ENCODE measurements at places on chromosomes 3 and 15. TPM values are rescaled to one million over a fixed set of nuclear protein-coding genes. Genes with fewer than 3 reads are reported as not detected.
A peak's percentile ranks its signal among the peaks of the same experiment; 100 is the strongest.

The ADAMTS17 gene
- total RNA-seq = 17.0 TPM

The CDHR4 gene
- not detected for total RNA-seq

The LEKR1 gene
- 0.69 TPM for total RNA-seq

The TXNRD3 gene
- total RNA-seq = 13.6 TPM

The CAPN7 gene
- total RNA-seq = 48.9 TPM

The RARRES1 gene
- 4.9 TPM for total RNA-seq

The GOLGA6L1 gene
- not detected for total RNA-seq

The HRH1 gene
- total RNA-seq = 10.1 TPM

The SPATA12 gene
- total RNA-seq = 0.10 TPM

DNA sequence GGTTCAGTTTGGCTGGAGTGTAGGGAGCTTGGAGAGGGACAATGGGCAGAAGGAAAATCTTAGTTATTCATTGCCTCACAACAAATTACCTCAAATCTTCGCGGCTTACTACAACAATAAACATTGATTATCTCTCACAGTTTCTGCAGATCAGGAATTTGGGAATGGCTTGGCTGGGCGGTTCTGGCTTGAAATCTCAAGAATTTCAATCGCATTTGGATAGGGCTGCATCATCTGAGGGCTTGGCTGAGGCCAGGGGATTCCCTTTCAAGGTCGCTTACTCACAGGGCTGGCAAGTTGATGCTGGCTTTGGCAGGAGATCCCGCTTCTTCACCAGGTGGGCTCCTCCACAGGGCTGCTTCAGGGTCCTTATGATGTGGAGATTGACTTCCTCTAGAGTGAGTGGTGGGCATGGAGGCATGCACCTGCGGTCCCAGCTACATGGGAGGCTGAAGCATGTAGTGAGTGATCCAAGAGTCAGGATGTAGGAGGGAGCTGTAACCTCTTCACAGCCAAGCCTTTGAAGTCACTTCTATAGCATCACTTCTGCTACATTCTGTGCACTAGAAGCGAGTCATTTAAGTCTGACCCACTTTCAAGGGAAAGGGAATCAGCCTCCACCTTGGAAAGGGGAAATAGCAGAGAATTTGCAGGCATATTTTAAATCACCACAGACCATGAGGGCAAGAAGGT is 63.1 kb downstream of the CDC25A start:
- no peak for DNase-seq

- no peak for DNase-seq
These were observed 160.0 kb upstream of the NSMCE3 start for GRCh38 chr15:29429584-29429983.

DNA sequence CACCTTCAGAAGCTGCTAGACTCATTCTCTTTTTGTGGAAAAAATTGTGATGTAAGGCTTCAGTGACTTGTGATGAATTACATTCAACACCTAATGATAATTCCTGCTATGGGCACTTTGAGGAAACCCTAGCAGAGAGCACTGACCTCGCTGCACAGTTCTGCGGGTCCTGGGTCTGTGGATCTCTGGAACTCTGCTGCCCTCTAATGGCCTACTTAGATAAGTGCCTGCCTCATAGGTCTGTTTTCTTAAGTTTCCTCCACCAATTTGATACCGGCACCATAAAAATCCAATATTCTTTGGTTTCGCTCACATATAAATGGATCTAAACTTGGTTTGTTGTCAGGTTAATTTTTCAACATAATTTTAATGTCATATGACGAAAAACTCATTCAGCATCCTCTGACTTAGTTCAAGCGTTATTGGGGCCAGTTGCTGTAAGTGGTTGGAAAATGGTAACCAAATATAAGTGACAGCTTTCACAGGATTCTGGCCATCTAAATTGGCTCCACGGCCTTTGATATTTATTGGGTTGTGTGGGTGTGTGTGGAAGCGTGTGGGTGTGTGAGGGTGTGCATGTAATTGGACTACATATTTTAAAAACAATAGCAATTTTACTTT is 10.4 kb downstream of the SLITRK3 start:
- peak; percentile 36 for DNase-seq

GRCh38 chr3:156655819-156656550 is 18.4 kb upstream of the TIPARP start:
- no peak for DNase-seq

GRCh38 chr3:42778644-42779043 is 5.6 kb upstream of the CCDC13 start:
- DNase-seq = no peak

DNA sequence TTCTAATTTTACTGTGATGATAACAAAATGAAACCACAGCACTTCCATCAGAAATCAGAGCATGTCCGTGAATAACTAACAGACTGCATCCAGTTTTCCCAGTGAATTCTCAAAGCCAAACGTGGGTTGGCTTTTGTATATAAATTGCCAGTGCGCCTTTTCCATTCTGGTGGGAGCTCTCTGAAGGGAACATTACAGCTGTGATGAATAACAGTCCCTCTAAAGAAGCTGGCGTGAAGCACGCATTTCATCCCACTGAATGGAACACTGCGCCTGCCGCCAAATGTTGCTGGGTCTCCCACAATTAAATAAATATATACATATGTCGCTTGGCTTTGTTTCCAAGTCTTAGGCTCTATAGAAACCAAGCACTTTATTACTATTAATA is 113.0 kb upstream of the PFN2 start:
- peak; percentile 92 for DNase-seq

DNA sequence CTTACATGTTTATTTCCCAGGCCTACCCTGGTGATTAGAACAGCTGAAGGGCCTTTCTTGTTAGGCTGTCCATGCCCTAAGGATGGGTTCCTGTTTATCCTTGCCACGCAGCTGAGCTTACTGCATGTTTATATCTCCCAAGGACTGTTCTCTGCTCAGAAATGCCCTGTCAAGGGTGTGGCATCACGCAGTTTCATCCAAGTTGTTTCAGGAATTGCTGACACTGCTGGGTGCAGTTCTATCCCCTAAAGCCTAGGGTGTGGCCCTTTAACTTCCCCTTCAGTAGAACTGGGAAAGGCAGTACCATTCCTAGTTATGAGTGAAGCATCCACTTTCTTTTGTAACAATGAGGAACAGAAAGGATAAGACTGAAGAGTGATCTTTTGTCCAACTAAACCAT is 5.0 kb downstream of the ELL3 start:
- DNase-seq = no peak

- DNase-seq = no peak
These were observed 471.2 kb downstream of the NR2F2 start for GRCh38 chr15:96801576-96802150.

DNA sequence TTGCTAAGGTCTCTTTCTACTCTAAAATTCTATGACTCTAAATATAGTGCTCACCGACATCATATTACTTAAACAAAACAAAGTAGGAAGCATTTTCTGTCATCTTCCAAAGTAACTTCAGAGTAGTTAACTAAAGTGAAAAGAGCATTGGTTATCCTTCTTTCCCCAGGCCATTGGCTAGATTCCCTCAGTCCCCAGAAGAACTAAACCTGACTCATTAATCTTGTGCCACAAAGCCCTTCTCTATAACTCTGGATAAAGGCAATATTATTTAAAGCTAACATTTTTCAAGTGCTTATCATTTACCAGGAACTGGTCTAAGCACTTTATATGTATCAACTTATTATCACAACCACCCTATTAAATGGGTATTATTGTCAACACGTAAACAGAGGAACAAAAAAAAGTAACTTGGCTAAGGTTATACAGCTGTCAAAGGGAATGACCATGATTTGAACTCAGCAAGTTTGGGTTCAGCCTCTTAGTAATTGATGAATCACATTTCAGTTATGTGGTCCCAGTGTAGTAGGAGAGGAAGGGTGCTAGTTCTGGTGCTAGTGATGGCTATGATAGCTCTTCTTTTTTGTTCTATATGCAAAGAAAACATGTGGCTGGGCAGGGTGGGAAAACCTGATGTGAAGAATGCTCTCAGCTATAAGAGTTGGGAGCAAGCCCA is 304.9 kb downstream of the FGF12 start:
- no peak for DNase-seq

DNA sequence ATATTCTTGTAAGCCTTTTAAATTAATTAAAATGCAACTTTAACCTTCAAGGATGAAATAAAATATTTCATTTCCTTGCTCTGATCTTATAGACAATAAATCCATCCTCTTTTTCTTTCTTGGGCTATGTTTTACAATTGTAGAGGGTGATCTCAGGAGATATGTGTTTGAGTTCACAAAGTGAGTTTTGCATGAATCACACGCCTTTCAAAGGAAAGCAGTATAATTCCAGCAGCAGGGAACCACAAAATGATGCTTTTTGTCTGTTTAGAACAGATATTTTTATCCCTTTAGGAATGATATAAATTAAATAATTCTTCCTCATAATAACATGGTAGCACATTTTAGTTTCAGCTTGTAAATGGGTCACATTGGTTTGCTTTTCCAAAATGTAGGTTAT is 191.2 kb downstream of the SEMA6D start:
- no peak for DNase-seq

DNA sequence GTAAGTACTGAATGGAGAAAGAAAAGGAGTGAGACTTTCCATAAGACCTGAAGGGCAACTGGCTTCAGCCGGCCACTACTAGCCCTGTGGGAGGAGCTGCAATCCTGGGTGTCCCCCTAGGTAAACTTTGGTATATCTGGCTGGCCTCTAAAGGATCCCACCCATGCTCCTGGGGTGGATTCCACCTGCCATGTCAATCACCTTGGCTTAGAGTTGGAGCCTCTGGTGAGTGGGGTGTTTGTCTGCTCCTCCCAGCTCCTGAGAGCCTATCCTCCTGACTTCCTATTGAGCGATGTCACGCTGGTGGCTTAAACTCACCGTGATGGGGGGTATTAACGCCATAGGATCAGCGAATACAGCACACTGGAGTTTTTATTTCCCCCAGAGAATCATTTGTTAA is 2.6 kb downstream of the SPTBN5 start:
- no peak for DNase-seq

DNA sequence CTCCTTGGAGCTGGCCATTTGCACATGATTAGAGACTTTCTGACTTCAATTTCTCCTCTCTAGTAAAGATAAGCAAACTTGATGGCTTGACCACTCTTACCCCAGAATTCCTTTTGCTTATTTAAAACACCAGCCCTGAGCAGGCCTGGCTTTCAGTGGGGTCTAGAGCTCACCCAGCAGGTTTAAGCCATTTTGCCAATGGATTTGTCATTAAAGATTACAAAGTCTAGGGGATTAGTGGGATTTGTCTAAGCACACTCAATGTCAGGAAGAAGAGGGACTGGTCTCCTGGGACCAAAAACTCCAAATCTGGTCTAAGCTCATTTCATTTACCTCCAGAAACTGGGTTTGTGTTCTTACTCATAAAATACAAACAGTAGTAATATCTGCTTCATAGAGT is 57.3 kb upstream of the SNTN start:
- DNase-seq = no peak

DNA sequence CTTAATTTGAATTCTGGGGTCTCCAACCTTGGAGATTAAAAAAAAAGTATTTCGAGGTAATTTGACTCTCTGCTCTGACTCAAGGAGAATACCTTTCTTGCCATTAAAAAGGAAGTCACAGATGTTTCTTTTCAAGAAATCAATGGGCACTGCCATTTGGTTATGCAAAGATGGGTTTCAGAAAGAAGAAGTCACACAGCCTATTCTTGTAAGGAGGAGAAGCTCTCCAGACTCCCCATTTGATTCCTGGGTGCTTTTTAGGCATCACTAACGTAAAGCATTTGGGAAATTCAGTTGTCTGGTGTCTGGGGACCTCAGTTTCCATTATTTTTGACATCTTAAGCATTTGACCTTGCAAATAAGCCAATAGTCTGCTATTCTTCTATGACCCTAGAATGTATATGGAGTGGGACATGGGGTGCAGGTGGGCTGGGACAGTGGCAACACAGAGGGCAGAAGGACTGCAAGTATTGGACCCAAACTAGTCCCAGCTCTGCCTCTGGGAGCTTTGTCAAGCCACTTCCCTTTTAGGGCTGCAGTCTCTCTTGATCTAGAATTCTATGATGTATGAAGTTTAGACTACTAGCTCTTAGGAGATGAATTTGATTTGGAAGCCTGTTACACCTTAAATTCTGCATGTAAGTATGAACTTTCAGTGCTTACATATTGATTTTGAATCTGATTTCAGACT is 27.8 kb downstream of the IL5RA start:
- DNase-seq = no peak

- DNase-seq = no peak
These were observed 18.2 kb upstream of the PLCL2 start for GRCh38 chr3:16866571-16866970.

GRCh38 chr3:55327131-55327920 is 159.8 kb downstream of the WNT5A start:
- DNase-seq = no peak

DNA sequence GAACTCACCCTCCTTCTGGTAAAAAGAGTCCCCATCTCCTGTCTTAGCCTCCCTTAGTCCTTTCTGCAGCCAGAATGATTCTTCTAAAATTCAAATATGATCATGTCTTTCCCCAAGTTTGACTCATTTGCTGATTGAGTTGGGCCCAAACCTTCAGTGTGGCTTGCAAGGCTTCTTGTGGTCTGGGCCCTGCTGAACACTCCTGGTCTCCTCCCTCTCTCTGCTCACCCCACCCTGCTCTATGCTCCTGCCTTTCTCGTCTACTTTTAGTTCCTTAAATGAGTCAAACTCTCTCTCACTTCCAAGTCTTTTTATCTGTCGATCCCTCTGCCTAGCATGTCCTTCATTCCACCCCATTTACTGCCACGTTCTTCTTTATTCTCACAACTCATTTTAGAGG is 72.6 kb downstream of the CCR1 start:
- DNase-seq = no peak

DNA sequence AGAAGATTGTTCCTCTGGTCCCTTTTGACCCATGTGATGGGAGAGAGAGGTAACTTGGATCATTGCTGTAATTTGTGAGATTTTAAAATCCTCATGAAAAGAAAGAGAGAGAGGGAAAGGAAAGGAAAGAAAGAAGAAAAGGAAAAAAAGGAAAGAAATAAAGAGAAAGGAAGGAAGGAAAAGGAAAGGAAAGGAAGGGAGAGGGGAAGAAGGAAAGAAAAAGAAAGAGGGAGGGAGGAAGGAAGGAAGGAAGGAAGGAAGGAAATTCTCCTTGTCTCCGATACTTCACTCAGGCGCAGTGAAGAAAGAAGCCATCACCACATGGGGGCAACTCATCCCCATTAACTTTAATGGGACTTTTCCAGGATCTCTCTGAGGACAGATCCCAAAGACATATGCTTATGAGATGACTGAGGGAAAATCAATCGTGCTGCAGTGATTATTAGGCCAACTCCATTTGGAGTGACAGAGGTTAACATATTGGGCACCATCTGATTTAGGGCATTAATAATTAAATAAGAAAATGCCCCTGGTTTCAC is 123.0 kb downstream of the MEGF11 start:
- no peak for DNase-seq

DNA sequence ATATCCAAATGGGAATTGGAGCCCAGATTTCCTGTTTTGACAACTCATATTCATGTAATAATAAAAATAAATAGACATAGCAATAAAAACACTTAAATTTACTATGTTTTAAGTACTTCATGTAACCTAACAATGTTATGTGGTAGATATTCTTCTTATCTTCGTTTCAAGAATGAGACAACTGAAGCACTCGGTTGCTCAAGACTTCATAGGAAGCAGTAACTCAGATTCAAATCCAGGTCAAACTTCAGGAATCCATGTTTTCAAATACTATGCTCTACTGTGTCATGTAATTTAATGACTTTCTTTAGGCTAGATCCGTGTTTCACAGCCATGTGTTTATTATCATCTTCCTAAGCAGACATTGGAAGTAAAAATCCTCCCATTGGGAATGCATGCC is 492.2 kb downstream of the CNTN3 start:
- DNase-seq = no peak
